ENCODE measurements at places on chromosomes 2 and 18. TPM values are rescaled to one million over a fixed set of nuclear protein-coding genes. Genes with fewer than 3 reads are reported as not detected.

DNA sequence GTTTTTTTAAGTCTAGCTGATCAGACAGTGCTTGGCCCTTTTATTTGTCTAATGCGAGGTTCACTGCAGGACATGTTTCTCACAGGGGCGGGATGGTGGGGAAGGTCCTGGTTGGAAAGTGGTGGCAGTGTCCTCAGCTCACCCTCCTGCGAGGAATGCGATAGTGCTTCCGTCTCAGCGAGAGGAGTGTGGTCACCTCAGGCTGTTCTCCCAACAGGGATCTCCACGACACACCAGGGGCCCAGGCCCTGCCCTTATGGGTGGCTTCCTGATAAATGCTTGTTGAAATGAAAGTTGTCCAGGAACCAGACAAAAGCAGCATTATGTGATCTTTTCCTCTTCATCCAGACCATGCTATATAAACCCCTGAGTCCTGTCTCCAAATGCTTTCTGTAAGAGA, 70.1 kb downstream of the BOLA3 start:
- DNase-seq, result no peak

- no peak for DNase-seq
These were observed 21.9 kb upstream of the PPP1CB start for GRCh38 chr2:28729698-28730097.

GRCh38 chr2:47720036-47720435, 62.9 kb upstream of the MSH6 start:
- no peak for DNase-seq

DNA sequence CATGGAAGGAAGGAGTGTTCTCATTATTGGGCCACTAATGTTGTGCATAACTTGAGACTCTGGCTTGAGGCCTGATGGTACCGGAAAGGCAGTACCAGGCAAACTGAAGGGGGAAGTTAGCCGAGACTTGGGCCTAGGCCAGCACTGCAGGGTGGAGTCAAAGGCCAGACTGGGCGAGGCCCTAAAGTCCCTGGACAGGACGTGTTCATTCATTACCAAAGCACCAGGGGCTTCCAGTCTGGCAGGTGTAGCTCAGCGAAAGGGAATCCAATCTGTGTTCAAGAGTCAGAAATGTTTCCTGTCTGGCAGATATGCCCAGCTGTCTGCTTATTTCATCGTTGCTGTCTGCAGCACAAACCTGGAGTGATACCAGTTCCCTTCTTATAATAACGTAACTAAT, 4.7 kb upstream of the ITSN2 start:
- DNase-seq, result no peak

GRCh38 chr2:216352653-216353270, 19.5 kb downstream of the MARCHF4 start:
- DNase-seq, result no peak

GRCh38 chr2:157438863-157439823, 4.7 kb downstream of the CYTIP start:
- DNase-seq, result no peak

- DNase-seq, result no peak
These were observed 37.4 kb upstream of the SATB2 start for GRCh38 chr2:199495147-199495546.

GRCh38 chr2:175030380-175031271, 25.4 kb upstream of the CHN1 start:
- DNase-seq, result no peak

Gene CLEC4F
- total RNA-seq, result 0.10 TPM

Gene C2orf78
- total RNA-seq, result not detected

Gene CTDSP1
- total RNA-seq, result 106 TPM
